ENCODE measurements at places on chromosomes 5 and 9.

GRCh38 chr5:155475318-155475717 lies 461.8 kb downstream of the KIF4B start:
- no peak for DNase-seq

DNA sequence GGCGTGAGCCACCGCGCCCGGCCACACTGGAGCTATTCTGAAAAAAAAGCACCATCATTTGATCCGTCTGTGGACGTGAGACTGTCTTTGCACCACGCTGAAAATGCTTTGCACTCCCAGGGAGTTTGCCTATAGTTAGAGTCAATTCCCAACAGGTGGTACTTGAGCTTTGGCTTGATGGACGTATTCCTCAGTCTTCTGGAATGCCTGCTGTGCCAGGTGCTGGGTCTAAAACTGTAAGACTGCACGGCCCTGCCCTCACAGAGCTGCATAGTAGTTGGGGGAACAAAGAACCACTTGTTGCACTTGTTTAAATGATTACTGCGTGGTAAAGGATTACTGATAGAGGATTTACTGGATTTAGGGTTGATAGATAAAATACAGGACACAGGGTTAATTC lies 3.4 kb upstream of the CCNO start:
- DNase-seq, result no peak

- DNase-seq, result peak; percentile 44
These were observed at the start of gene SLC1A1 for GRCh38 chr9:4489919-4490704. Gene SLC1A1 (plus strand): TSS chr9:4490468. CDS start chr9:4490680, 212 bp downstream.

- no peak for DNase-seq
These were observed 115.2 kb downstream of the SPOCK1 start for GRCh38 chr5:137383909-137384308.

GRCh38 chr5:92283521-92283920 lies 900.4 kb upstream of the ARRDC3 start:
- DNase-seq, result no peak

DNA sequence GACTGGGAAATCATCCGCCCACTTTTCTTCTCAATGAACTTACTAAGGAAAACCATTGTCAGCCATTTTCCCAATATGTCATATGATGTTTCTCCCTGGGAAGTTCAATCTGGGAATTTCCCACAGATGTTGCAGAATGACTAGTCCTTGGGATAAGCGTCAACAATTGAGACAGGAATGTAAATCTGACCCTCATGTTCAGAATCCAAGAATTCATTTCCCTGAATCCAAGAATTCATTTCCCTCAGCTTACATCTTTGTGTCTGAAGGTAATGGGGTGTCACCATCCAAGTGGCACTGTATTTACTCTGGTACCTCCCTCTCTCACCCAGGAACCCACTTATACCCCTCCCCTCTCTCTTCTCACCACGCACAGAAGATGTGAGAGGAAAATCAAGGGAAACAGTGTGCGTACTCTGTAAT lies 7.4 kb downstream of the KLF9 start:
- peak; percentile 74 for DNase-seq

GRCh38 chr5:174381241-174381640 lies 335.7 kb downstream of the NSG2 start:
- no peak for DNase-seq

GRCh38 chr5:119212676-119213075 lies 141.8 kb downstream of the DMXL1 start:
- DNase-seq, result no peak

DNA sequence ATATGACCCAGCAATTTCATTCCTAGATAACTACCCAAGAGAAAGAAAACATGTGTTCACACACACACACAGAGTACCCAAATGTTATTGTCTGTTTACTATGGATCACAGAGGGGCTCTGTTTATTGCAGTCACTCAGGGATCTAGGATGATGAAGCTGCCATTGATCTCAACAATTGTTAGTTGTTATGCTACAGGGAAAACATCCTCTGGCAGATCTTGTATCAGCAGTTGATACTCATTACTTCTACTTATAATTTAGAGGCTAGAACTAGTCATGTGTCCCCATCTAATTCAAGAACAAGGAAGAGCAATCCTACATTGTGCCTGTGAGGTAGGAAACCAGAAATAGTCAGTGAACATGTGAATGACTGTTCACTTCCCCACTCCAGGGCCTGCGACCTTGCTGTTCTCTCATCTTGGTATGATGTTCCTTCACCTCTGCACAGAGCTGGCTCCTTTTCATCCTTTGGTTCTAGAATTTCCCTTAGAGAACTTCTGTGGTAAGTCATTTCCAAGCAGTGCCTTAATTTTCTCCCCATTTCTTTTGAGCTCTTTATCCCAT lies 30.3 kb downstream of the NMUR2 start:
- no peak for DNase-seq

DNA sequence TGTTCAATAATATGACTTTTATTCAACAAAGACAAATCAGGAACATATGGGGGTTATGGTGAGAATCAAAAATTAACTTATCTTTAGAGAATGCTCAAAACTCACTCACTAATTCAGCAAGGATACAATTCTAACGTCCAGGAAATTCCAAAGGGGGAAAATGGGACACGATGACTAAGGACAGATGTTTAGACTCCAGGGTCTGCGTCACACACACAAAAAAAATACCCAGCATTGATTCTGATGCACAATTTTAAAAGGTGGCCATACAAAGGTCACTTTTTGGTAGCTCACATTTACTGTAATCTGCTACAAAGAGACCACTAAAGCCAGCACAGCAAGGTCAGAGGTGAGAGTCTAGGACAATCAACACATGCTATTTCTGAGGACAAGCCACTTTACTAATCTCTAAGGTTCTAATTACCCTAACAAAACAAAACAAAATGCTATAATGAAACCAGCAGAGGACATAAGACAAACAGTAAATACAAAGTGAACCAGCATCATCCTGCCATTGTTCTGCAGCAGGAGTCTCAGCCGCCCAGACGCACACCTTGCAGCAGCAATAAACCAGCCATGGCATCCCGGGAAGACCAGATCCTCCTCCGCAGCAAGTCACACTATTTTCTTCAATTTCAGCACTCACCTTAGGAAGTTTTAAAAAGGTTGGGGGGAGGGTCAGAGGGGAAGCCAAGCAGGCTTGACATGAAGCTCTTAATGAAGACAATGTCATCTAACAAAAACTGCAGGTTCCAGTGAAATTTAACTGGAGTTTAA lies 57.8 kb downstream of the TTC39B start:
- DNase-seq, result no peak

DNA sequence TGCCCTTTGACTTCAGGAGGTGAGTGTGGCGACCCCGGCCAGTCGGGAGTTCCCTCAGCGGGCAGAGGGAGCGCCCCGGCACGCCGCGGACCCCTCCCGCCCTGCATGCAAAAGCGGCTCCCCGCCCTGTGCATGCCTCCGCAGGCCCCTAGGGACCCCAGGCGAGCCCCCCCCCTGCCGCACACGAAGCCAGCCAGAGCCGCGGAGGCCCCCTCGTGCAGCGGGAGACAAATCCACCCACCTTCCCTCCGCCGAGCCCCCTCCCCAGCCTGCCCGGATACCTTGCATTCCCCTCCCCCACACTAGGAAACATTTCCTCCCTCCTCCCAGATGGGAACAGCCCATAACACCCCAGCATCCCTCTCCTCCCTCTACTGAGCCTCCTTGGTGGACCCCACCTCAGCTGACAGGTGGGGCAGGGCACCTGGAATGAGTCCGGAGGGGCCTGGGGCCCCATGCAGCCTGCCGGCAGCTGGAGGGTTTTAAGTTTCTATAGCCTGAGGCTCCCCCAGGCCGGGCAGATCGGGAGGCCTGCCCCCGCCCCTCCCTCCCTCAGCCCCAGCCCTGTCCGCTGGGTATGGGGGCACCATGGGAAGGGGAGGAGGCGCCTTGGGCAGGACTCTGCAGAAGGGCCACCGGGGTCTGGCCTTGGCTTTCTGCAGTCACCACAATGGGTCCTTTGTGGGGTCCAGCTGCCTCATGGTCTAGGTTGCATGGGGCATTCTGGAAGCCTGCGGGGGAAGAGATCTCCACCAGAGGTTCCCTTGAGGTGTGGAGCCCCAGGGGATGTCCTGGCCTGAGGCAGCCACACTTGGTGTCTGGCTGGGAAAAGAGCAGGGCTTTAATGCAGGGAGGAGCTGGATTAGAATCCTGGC lies 601 bp downstream of the ERGIC1 start:
- DNase-seq, result no peak

DNA sequence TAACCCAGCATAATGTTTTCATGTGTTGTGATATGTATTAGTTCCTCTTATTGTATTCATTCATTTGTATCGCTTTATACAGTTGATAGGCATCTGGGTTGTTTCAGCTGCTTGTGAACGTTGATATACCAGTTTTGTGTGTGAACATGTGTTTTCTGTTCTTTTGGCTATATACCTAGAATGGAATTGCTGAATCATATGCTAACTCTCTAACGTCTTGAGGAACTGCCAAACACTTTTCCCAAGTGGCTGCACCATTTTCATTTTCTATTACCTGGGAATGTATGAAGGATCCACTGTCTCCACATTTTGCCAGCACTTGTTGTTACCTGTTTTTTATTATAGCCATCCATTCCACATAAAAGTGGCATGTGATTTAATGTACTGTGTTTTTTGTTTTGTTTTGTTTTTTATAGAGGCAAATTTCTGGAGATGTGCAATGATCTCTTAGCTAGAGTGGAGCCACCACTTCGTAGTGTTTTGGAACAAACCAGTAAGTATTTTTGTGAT lies 34.6 kb downstream of the HSPA4 start:
- DNase-seq, result no peak

- DNase-seq, result no peak
These were observed 22.0 kb downstream of the ADAMTS2 start for GRCh38 chr5:179323026-179323870.

- DNase-seq, result no peak
These were observed 4.5 kb downstream of the HCN1 start for GRCh38 chr5:45691656-45692055.

GRCh38 chr9:94929369-94929756 lies 202.9 kb downstream of the AOPEP start:
- DNase-seq, result peak; percentile 92

DNA sequence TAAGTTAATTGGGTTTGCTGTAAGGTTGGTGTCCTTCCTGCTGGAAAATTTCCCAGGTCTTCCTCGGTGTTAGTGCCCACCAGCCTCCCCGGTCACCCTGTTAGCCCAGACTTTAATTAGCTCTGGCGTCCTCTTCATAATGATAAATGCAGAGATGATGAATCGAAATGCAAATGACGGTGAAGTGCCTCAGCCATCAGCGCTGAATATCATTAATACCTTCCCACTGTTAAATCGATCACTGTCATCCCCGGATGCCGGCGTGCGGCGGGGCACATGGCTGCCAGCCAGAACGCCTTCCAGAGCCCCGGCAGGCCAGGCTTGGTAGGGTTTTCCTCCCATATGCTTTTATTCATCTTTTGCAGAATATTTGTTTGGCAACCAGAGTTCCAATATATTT lies 204.5 kb downstream of the IRX2 start:
- DNase-seq, result no peak

DNA sequence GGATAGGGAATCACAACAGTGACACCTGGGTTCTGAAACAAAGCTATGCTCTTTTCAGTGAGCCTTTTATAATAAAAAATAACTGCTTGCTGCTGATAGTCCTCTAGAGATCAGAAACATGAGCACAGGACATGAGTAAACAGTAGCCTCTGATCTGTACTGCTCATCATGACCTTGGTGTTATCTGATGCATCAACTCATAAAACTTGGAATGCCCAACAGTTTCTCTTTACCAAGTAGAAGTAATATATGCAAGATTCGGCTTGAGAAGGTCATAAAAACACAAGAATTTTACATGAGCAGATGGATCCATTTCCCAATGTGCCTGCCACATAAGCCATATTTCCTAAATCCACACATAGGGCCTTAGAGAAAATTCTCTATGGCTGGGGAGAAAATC lies 318.3 kb upstream of the GRAMD2B start:
- DNase-seq, result no peak

GRCh38 chr5:56070851-56071465 lies 76.2 kb upstream of the IL6ST start:
- DNase-seq, result no peak

DNA sequence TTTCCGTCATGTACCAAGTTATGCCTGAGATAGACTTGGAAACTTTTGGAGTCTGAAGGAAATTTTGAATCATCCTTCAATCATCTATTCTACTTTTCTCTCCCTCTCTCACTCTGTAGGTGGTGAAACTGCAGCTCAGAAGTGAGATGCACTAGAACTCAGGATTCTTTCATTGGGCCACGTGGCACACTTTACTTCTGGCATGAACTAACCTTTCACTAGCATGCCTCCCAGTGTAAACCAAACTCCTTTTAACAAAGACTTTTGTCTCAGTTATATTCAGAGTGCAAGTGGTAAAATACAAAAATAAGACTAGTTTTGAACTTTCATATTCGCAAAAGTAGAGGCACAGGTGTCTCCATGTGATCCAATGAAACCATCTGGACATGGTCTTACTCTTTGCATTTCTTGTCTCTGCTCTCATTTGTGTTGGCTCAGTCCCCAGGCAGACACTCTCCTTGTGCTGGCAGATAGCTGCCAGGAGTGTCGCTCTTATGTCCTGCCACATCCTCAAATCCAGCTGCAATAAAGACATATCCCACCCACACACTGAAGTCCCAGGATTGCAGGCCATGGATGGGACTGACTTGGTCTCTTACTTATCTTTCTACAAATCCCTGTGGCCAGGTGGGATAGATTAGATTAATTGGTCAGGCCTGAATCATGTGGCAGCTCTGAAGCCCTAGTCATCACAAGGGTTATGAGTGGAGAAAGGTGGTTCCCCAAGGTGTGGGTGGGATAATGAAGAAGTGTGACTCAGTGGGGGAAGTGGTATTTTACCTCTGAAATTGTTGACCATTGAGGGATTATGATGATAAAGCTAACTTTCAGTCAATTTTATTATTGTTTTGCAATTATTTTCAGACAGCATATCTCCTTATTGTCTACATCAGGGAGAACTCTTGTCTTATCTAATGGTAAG lies 267.5 kb downstream of the GABRB2 start:
- no peak for DNase-seq

GRCh38 chr9:132804576-132805295 lies 73.3 kb downstream of the AK8 start:
- no peak for DNase-seq

- peak; percentile 56 for DNase-seq
These were observed 14.1 kb upstream of the SFXN1 start for GRCh38 chr5:175464074-175464941.

- DNase-seq, result no peak
These were observed 209.4 kb upstream of the MSX2 start for GRCh38 chr5:174514983-174515394.
